Stimulated activated CD8-positive, alpha-beta memory T cell treated with anti-CD3 and anti-CD28 coated beads, Interleukin-7, amount 100 ng/mL, for 4 hours (primary cell): ENCODE measurements at places on chromosomes 3 and 15.

DNA sequence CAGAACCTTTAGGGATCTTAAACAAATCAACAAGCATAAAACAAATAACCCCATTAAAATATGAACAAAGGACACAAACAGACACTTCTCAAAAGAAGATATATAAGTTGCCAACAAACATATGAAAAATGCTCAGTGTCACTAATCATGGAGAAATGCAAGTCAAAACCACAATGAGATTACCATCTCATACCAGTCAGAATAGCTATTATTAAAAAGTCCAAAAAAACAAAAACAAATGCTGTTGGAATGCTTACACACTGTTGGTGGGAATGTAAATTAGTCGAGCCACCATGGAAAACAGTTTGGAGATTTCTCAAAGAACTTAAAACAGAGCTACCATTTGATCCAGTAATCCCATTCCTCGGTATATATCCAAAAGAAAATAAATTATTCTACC, 423.6 kb downstream of the OTOL1 start:
- DNase-seq = no peak

GRCh38 chr15:74821091-74821789, 5.2 kb upstream of the CPLX3 start:
- no peak for DNase-seq

DNA sequence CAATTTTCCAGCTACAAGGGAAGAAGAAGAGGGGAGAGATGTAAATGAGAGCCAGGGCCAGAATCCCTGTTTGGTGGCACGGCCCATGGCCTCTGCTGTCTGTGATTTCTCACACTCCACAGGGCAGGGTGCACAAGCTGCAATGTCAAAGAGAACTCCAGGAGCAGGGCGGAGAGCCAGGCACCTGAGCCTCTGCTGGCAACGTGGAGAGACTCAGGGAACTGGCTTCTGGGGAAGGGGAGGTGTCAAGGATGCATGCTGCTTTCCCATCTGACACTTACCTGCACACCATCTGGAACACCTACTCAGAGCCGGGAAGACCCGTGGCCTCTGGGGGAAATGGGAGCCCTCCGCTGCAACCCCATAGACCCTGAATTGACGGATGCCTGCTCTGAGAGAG, 507.5 kb upstream of the NR2F2 start:
- no peak for DNase-seq

GRCh38 chr15:60842694-60843093, 363.8 kb upstream of the ICE2 start:
- no peak for DNase-seq

DNA sequence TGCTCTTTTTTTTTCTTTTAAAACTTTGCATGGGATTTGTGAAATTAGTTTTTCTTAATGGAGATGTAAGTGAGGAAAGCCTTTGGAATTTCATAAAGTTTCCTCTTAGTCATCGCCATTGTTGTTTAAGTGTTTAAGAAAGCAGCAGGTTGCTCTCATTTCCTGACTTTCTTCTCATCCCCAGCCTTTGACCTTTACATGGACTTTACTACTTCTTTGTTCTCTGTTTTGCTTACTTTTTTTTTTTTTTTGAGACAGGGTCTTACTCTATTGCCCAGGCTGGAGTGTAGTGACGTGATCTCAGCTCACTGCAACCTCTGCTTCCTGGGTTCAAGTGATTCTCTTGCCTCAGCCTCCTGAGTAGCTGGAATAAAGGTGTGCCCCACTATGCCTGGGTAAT, 38.6 kb downstream of the FBXL2 start:
- no peak for DNase-seq

GRCh38 chr3:16841904-16842271, 42.9 kb upstream of the PLCL2 start:
- DNase-seq = peak; percentile 27

GRCh38 chr15:54820098-54820497, 376.6 kb downstream of the RSL24D1 start:
- no peak for DNase-seq

- no peak for DNase-seq
These were observed 26.7 kb downstream of the SLC6A1 start for GRCh38 chr3:11019116-11019819.

- no peak for DNase-seq
These were observed 10.0 kb downstream of the GATA2 start for GRCh38 chr3:128482666-128483656.

DNA sequence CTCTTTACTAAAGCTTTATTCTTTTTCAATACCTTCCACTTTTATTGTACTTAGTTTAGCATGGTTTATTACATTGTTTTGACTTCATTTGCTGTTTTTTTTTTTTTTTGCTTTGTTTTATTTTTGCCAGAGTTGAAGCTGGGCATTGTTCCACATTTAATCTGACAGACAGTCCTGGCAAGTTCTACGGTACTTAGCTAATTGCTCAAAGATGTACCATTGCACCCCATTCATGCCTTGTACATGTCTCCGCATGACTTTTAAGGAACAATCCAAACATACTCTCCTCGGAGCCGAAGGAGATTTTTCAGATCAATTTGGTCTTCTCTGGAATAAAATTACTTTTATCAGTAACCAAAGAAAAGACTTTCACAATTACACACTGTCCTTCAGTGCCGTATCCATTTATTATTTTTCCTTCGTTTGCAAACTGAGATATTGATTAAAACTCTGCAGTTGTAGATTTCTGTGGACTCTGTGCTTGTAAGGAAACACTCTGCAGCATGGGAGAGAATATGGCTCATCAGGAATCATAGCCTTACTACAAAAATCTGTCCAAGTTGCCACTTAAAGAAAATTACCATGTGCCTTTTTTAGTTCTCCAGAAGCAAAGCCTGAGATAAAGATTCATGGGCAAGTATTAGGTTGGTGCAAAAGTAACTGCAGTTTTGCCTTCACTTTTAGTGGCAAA, 952.0 kb downstream of the AGBL1 start:
- DNase-seq = no peak

GRCh38 chr3:128287216-128287615, 133.9 kb downstream of the EEFSEC start:
- no peak for DNase-seq
